NCI-H1105 (cell line): ENCODE measurements at places on chromosomes 12 and 14.

- no peak for DNase-seq
Measured at GRCh38 chr12:131008-131407, 64.4 kb downstream of the IQSEC3 start.

GRCh38 chr14:93592786-93593185 lies 162.0 kb downstream of the UNC79 start:
- no peak for DNase-seq

DNA sequence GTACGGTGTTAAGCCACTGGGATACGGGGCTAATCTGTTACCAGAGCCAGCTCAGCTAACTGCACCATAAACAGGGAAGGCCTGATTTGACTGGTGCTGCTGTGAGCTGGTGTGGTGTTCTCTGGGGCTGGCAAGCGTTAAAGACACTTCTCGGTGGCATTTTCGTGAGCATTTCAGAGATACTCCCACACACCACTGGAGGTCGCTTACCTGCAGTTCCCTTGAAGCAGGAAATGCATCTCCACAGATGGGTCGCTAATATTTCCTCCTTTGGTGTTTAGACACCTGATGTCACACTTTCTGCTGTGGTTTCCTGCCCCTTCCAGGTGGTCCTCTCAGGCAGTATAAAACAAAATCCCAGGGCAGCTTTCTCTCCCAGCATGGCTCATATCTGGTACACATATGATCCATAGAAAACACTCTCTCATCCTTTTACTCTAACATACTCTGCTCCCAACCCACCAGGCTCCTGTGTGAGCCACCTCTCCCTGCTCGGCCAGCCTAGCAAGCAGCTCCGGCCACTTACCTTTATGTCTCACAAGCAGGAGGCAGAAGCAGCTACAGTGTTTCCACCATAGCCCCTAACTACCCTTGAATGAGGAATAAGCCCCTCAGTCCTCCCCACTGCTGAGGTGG lies 129.9 kb upstream of the GRIN2B start:
- DNase-seq = no peak

- no peak for DNase-seq
Measured at GRCh38 chr14:65731933-65732506, 319.5 kb downstream of the FUT8 start.

DNA sequence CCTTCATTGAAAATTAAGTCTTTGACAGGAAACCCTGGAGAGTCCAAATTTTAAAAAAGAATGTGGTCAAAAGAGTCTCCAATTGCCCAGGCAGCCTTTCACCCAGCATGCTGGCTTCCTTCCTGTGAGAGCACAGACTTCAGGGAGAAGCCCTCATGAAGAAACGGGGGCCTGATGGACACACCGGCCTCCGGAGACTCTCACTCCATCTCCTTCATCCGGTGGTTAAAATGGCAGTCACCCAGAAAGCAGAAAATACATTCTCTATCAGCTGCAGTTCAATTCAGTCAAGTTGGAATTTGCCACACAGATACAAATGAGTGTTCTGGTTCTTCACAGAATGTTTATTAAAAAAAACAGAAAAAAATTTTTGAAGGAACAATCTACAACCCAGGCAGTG lies 56.5 kb downstream of the CPM start:
- DNase-seq = no peak

GRCh38 chr14:95432144-95433093 lies 84.0 kb downstream of the SYNE3 start:
- DNase-seq = peak; percentile 20

DNA sequence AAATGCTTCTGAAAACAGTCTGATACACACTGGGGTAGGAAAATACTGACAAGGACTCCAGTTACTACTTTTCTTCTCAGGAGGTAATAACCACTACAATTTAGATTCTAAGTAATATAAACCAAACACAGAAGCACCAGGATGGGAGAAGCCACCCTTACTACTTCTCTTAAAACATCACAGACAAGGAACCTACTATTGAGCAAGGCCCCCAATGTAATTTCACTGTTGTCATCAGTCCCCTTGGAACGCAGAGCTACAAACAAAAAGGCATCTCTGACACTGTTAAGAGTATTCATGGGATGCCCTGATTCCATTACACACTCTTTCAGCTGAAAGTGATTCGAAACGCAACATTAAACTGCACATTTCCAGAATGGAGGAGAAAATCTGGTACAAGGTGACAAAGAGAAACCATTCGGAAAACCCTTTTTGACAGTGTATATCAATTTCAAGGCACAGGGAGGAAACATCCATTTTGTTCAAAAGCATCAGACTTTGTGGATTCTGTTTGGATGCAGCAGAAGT lies 185.9 kb downstream of the PPM1H start:
- DNase-seq = no peak

- DNase-seq = no peak
Measured at GRCh38 chr12:70094467-70094866, 148.8 kb upstream of the CNOT2 start.

- DNase-seq = no peak
Measured at GRCh38 chr12:132272711-132273110, 56.7 kb downstream of the GALNT9 start.

GRCh38 chr12:29782871-29783772 lies 620 bp downstream of the TMTC1 start:
- peak; percentile 54 for DNase-seq

- DNase-seq = no peak
Measured at GRCh38 chr14:21057803-21058675, at the start of gene RNASE8. Gene RNASE8 (plus strand): TSS chr14:21057822. CDS start chr14:21057893, 71 bp downstream.

GRCh38 chr14:58724702-58725101 lies 86.9 kb downstream of the DACT1 start:
- DNase-seq = no peak

GRCh38 chr12:116320791-116321217 lies 43.3 kb upstream of the MED13L start:
- no peak for DNase-seq
